T-helper 2 cell treated with Interferon-gamma antibody and Interleukin-4, amounts not matched to agents 100 ng/mL and 5 ng/mL, for 36 hours (primary cell): ENCODE measurements at places on chromosomes 2 and 18. TPM values are rescaled to one million over a fixed set of nuclear protein-coding genes. Genes with fewer than 3 reads are reported as not detected.

The EML6 gene
- 0.32 and 0.89 TPM in 2 replicates for total RNA-seq

The ITSN2 gene
- total RNA-seq, result 64.2 and 67.0 TPM in 2 replicates

The KLHL14 gene
- not detected in 2 replicates for total RNA-seq

The NETO1 gene
- not detected in 2 replicates for total RNA-seq

The ZNF638 gene
- 93.3 and 96.0 TPM in 2 replicates for total RNA-seq

The IL1B gene
- total RNA-seq, result not detected in 2 replicates

The HTR2B gene
- total RNA-seq, result 1.2 and 1.3 TPM in 2 replicates

The TCF23 gene
- not detected in 2 replicates for total RNA-seq

The PDE1A gene
- not detected in 2 replicates for total RNA-seq

The SPP2 gene
- not detected in 2 replicates for total RNA-seq

The UGT1A4 gene
- not detected in 2 replicates for total RNA-seq

The AKAIN1 gene
- total RNA-seq, result not detected in 2 replicates

The PXDN gene
- total RNA-seq, result 1.5 and 2.0 TPM in 2 replicates

The ANKRD29 gene
- total RNA-seq, result 0.07 TPM in 1 of 2 replicates, not detected in the other

The PREB gene
- 74.2 and 76.6 TPM in 2 replicates for total RNA-seq

The CDH7 gene
- not detected in 2 replicates for total RNA-seq

The MYO5B gene
- 0.02 TPM in 1 of 2 replicates, not detected in the other for total RNA-seq

The SMAD4 gene
- total RNA-seq, result 86.3 and 89.1 TPM in 2 replicates

The TRAPPC12 gene
- total RNA-seq, result 90.0 and 92.1 TPM in 2 replicates

The HJURP gene
- 79.4 and 80.0 TPM in 2 replicates for total RNA-seq

The RFTN2 gene
- not detected in 2 replicates for total RNA-seq
